ENCODE measurements at places on chromosomes 11 and 22.

- DNase-seq, result no peak
Measured at GRCh38 chr22:39665229-39665628, 94.7 kb downstream of the CACNA1I start.

DNA sequence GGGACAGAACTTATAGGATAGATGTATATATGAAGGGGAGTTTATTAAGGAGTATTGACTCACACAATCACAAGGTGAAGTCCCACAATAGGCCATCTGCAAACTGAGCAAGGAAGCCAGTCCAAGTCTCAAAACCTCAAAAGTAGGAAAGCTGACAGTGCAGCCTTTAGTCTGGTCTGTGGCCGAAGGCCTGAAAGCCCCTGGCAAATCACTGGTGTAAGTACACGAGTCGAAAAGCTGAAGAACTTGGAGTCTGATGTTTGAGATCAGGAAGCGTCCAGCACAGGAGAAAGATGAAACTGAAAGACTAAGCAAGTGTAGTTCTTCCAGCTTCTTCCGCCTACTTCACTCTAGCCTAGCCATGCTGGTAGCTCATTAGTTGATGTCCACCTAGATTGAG, 799.6 kb upstream of the ARHGAP42 start:
- DNase-seq, result no peak

- DNase-seq, result no peak
Measured at GRCh38 chr11:107151579-107151978, 133.3 kb upstream of the GUCY1A2 start.

- DNase-seq, result no peak
Measured at GRCh38 chr11:111403051-111403726, 24.1 kb upstream of the POU2AF1 start.

DNA sequence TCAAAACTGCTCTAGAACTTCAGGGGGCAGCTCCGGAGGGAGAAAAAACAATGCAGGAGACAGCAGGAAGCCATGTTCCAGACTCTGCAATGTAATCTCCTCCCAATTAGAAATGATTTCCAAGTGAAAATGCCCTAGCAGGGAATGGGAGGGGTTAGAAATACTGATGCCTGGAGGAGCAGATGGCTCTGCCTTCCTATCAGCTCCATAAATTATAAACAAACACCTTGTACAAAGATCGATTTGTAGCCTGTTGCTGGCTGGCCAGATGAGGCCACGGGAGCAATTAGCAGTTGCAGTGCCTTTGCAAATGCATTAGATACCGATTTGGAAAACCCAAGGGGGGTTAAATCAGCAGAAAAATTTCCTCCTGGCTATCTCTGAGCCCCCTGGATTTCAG, 46.6 kb upstream of the CHRM4 start:
- no peak for DNase-seq

GRCh38 chr11:48022445-48022844, 42.1 kb downstream of the PTPRJ start:
- no peak for DNase-seq

DNA sequence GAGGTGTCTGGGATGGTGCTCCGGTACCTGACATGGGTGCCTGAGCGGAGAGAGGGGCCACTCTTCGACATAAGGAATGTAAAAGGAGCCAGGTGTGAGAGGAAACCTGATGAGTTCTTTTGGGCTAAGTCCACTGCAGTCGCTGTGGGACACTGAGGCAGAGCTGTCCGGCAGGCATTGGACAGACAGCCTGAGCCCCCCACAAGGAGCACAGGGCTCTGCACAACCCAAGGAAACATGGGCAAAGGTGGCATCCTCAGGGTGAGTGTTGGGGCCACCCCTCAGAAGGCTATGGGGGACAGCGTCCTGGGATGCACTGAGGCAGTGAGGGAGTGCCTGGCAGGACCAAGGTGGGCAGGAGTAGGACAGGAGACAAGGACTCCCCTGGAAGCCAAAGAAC, 57.7 kb upstream of the EMID1 start:
- DNase-seq, result no peak

Data from GM04504 (cell line).